ENCODE measurements at places on chromosomes 13 and 19. TPM values are rescaled to one million over a fixed set of nuclear protein-coding genes. Genes with fewer than 3 reads are reported as not detected.

- no peak for DNase-seq
Measured at GRCh38 chr13:74005320-74006157, 128.7 kb downstream of the KLF12 start.

DNA sequence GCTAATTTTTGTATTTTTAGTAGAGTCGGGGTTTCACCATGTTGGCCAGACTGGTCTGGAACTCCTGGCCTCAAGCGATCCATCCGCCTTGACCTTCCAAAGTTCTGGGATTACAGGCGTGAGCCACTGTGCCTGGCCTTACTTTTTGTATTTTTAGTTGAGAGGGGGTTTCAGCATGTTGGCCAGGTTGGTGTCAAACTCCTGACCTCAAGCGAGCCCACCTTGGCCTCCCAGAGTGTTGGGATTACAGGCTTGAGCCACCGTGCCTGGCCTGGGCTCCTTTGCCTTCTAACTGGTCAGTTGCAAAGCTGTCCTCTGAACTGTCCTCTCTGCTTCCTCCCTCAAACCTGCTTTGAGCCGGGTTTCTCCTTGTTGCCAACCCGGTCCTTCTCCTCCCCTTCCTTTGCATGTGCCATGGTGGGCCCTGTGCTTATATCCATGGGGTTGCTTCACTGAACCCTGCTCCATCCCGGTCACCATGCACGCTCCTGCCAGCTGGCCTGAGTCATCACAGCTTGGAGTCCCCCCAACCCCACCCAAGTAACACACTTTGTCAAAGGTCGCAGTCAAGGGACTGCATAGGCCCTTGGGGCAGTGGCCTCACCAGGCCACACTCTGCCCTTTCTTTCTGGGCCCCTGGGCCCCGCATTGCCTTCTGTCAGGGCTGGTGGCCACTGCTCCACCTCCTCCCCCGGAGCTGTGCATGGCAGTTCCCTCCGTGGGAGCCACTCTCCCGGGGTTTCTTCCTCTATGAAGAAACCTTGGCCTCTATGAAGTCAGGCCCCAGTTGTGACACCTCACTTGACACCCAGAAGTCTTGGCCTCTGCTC is 21.2 kb downstream of the WTIP start:
- DNase-seq = no peak

DNA sequence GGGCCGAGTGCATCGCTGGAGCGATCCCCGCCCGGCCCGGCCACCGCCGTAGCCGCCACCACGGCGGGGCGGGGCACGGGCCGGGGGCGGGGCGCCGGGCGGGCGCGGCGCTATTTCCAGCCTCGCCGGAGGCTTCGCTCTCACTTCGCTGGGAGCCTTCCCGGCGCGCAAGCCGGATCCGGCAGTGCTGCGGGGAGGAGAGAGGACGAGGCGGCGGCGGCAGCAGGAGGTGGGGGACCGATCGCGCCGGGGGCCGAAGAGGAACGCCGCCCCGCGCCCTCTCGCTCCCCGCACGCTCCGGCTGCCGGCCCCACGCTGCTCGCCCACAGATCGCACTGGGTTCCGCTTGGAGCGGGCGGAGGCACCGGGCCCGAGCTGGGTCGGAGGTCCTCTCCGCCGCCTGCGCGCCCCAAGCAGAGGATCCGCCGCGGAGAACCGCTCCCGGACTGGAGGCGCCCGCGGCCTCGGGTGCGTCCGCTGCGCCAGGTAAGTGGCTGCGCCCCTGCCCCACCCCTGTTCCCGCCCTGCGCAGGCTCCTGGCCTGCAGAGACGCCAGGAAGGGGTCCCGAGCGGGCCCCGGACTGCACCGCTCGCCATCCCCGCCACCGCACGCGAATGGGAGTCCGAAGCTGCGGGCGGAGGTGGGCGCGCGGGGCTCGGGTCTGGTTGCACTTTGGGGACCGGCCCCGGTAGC is at the start of gene CHST8:
TSS of gene CHST8 (plus strand) at position 143 of the 694 bp plus-strand sequence. CDS start 67,309 bp downstream, outside the sequence.
- peak; percentile 82 for DNase-seq

DNA sequence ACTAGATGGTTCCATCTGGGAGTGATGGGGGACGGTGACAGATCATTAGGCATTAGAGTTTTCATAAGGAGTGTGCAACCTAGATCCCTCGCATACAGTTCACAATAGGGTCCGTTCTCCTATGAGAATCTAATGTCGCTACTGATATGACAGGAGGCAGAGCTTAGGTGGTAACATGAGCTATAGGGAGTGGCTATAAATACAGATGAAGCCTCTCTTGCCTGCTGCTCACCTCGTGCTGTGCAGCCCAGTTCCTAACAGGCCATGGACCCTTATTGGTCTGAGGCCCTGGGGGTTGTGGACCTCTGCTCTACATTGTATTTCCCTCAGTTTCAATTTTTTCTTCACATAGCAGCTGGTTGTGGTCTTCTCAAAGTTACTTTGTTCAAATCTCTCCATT is 56.5 kb downstream of the CDK8 start:
- DNase-seq = no peak

DNA sequence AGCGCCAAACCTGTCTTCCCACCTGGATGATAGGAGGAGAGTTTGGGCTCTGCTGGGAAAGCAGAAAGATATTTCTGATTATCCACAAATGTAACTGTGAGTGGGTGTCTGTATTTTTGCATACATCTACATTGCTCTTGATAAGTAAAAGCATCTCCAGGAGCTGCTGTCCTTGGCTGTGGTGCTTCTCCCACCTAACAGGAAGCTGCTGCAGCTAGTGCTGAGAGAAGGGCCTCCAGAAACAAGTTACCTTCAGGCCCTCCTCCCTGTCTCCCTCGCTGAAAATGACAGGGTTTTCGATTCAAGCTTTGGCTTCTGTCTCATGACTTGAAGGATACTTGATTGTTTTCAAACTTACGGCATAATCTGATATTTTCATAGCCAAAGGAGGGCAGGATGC is 90.1 kb downstream of the FOXO1 start:
- DNase-seq = no peak

- peak; percentile 34 for DNase-seq
Measured at GRCh38 chr19:35657904-35658700, 8.2 kb upstream of the UPK1A start.

DNA sequence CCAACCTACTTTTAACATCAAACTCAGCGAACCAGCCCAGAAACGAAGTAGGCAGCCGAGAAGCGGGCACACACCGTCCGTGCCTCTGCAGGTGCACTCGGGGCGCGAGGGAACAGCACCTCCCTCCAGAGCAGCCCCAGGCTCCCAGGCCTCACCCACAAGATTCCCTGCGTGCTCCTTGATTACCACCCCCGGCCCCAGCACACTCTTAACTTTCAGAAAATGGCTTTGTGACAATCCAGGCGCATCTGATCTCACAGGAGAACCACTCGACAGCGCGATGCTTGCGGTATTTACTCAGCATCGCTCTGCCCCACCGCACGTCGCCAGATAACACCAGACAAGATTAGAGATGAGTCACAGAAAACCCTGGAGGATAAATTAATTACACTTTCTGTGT is 134.9 kb upstream of the SPACA7 start:
- no peak for DNase-seq

The ZNF492 gene
- total RNA-seq = 0.39 TPM

GRCh38 chr13:41053384-41053826 is 7.9 kb upstream of the WBP4 start:
- DNase-seq = no peak

Measured in GM23338 (cell line).